ENCODE measurements at places on chromosomes 16 and 17.

GRCh38 chr17:16991349-16992009 lies 19.6 kb upstream of the TNFRSF13B start:
- no peaks in the 10 kb centered on the region for H3K36me3 ChIP-seq
- H3K27ac ChIP-seq, result no peak overlapping the region
- no peaks in the 10 kb centered on the region for H3K4me1 ChIP-seq
- DNase-seq, result peak; percentile 36
- H3K4me3 ChIP-seq, result no peak overlapping the region

DNA sequence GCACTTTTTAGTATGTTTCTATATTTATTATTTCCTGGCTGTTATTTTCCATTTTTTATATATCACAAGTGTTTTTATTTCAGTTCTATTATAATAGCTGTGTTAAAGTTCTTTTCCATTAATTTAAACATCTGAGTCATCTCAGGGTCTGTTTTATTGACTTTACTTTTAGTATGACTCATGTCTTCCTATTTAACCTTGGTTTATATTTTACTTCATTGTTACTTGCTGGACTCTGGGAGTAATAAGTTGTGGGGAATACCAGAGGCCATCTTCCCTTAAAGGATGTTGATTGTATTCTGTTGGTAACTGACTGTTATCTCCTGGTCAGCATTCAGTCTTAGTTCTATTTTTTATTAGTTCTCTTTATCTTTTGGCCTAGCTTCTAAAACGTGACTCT lies 1508.2 kb downstream of the CDH11 start:
- no peaks in the 10 kb centered on the region for H3K4me1 ChIP-seq
- no peak overlapping the region for H3K4me3 ChIP-seq
- no peaks in the 10 kb centered on the region for H3K27me3 ChIP-seq
- H3K27ac ChIP-seq, result no peak overlapping the region
- H3K36me3 ChIP-seq, result no peaks in the 10 kb centered on the region

DNA sequence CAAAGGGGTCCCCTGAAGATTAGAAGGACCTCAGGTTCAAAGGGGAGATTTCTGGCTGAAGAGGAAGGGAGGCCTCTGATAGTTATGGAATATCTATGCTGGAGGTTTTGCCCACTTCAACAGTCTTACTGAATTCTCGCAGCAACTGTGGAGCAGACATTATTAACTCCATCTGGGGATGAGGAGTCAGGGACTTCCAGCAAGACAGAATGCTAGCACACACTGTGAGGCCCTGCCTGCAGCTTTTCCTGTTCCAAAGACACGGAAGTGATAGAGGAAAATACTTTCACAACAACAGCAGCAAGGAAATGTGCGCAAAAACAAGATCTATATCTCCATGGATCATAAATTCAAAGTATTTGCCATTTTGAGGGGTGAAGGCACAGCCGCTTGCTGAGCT lies 72.8 kb downstream of the RPH3AL start:
- DNase-seq, result no peak
- H3K36me3 ChIP-seq, result peaks cover 26% of the 10 kb centered on the region
- H3K27me3 ChIP-seq, result no peaks in the 10 kb centered on the region
- peak overlapping the region; percentile 19 for H3K27ac ChIP-seq
- H3K4me3 ChIP-seq, result no peak overlapping the region
- no peaks in the 10 kb centered on the region for H3K4me1 ChIP-seq

- no peaks in the 10 kb centered on the region for H3K36me3 ChIP-seq
- H3K4me3 ChIP-seq, result no peak overlapping the region
- H3K4me1 ChIP-seq, result no peaks in the 10 kb centered on the region
- H3K27me3 ChIP-seq, result no peaks in the 10 kb centered on the region
Observed at GRCh38 chr16:69916462-69916861, 34.7 kb upstream of the CLEC18A start.

DNA sequence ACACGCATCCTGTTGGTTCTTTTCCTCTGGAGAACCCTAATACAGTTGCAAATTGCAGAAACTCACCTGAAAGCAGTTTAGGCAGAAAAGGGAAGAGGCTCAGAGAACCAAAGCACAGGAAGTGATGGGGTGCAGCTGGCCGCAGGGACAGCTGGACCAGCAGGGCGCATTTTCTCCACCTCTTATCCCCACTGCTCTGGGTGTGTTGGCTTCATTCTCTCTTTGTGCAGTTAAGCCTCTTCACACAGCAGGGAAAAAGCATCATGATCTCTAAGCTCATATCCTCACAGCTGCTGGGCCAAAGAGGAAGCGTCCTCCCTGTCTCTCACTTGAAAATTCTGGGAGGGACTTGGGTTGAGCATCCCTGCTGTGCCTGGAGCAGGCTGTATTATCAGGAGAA lies 20.0 kb upstream of the LRRC75A start:
- no peak for DNase-seq
- peaks cover 8% of the 10 kb centered on the region for H3K4me1 ChIP-seq
- H3K4me3 ChIP-seq, result no peak overlapping the region
- no peaks in the 10 kb centered on the region for H3K36me3 ChIP-seq
- H3K27me3 ChIP-seq, result no peaks in the 10 kb centered on the region

GRCh38 chr17:48139944-48140343 lies 32.4 kb downstream of the SNX11 start:
- no peaks in the 10 kb centered on the region for H3K4me1 ChIP-seq
- no peak for DNase-seq
- no peaks in the 10 kb centered on the region for H3K36me3 ChIP-seq
- H3K27ac ChIP-seq, result no peak overlapping the region
- no peaks in the 10 kb centered on the region for H3K27me3 ChIP-seq

DNA sequence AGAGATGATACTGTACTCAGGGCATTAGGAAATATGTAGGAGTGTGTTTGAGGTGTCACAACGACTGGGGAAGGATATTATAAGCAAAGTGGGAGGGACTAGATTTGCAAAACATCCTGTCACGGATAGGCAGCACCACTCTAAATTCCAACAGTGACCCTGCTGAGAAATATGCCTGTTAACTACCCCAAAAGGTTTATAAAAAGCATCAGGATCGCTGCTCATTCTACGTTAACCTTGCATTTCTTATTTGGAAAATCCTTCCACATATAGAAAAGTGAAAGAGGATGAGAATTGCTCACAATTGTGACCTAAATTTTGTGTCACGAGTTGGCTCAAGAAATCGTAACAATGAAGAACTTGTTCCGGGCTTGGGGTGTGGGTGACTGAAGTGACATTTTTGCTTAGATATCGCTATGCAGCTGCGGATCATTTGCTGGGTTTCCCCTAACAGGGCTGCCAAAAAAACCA lies 51.6 kb downstream of the N4BP1 start:
- H3K27ac ChIP-seq, result peak overlapping the region; percentile 66
- DNase-seq, result no peak
- no peaks in the 10 kb centered on the region for H3K36me3 ChIP-seq
- no peak overlapping the region for H3K4me3 ChIP-seq

GRCh38 chr16:55557186-55557585 lies 9.3 kb upstream of the CAPNS2 start:
- H3K36me3 ChIP-seq, result no peaks in the 10 kb centered on the region
- no peak overlapping the region for H3K4me3 ChIP-seq
- DNase-seq, result no peak

DNA sequence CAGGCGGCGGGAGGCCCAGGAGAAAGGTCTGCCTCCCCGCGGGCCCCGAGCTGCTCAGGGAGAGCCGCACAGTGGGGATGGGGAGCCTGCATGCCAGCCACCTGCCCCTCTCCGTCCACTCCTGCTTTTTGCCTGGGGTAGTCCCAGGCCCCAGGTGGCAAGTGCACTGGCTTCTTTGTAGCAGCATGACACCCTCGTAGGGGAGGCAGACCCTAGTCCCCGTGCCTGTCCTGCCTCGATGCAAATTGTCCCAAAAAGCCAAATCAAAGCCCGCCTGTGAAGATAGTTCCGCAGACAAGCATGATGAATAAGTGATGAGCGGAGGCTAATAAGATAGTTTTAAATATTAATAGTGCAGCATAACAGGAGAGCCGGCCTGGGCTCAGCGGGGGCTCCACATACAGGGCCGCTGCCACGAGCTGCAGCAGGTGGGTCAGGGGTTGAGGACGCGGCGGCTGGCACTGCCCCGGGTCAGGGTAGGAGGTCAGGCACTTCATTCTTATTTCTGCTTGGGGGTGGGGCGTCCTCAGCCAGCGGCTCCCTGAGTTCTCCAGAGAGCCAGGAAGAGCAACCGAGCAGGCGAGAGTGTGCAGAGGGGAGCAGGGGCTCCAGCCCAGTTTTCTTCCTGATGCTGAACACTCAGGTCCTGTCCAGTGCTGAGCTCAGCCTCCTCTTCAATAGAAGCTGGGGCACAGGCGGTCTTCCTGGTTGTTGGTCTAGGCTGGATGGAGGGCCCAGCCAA lies 26.8 kb downstream of the GINS2 start:
- DNase-seq, result no peak
- no peak overlapping the region for H3K4me3 ChIP-seq
- H3K27ac ChIP-seq, result no peak overlapping the region
- peaks cover 64% of the 10 kb centered on the region for H3K36me3 ChIP-seq

GRCh38 chr17:83109793-83110645 lies 30.6 kb downstream of the METRNL start:
- no peaks in the 10 kb centered on the region for H3K36me3 ChIP-seq
- peak overlapping the region; percentile 58 for H3K27ac ChIP-seq
- no peak overlapping the region for H3K4me3 ChIP-seq
- H3K4me1 ChIP-seq, result peaks cover 41% of the 10 kb centered on the region
- H3K27me3 ChIP-seq, result no peaks in the 10 kb centered on the region
- DNase-seq, result peak; percentile 47

- no peak overlapping the region for H3K4me3 ChIP-seq
- no peaks in the 10 kb centered on the region for H3K4me1 ChIP-seq
- H3K36me3 ChIP-seq, result peaks cover 13% of the 10 kb centered on the region
- no peak for DNase-seq
Observed at GRCh38 chr16:24921229-24921628, 75.5 kb downstream of the SLC5A11 start.

DNA sequence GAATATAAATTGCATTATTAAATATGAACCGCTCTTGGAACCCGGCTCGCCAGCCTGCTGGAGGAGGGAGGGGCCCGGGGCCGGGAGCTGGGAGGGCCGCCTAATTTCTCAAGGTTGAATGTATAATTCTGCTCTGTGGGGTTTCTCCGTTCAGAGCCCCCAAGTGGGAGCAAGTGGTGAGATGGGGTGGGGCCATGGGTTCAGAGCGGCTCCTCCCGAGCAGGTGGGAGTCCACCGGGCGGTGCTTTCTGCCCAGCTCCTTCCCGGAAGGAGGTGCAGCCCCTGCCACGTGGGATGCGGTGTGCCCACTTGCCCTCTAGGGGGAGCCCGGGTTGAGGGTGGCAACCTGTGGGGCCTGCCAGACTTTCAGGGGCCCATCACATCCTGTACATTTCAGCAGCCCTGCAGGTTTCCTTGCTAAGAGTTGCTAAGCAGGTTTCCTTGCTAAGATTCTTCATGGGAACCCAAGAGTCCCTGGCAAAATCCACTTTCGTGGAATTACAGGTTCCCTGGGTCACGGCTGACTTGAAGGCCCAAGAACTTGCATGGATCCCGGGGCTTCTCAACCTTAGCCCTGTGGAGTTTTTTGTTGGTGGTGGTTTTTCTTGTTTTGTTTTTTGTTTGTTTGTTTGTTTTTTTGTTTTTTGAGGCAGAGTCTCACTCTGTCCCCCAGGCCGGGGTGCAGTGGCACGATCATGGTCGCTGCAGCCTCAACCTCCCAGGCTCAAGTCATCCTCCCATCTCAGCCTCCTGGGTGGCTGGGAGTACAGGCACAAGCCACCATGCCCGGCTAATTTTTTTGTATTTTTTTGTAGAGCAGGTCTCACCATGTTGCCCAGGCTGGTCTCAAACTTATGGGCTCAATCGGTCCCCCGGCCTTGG lies 196.7 kb upstream of the GSE1 start:
- no peak for DNase-seq
- no peaks in the 10 kb centered on the region for H3K27me3 ChIP-seq

DNA sequence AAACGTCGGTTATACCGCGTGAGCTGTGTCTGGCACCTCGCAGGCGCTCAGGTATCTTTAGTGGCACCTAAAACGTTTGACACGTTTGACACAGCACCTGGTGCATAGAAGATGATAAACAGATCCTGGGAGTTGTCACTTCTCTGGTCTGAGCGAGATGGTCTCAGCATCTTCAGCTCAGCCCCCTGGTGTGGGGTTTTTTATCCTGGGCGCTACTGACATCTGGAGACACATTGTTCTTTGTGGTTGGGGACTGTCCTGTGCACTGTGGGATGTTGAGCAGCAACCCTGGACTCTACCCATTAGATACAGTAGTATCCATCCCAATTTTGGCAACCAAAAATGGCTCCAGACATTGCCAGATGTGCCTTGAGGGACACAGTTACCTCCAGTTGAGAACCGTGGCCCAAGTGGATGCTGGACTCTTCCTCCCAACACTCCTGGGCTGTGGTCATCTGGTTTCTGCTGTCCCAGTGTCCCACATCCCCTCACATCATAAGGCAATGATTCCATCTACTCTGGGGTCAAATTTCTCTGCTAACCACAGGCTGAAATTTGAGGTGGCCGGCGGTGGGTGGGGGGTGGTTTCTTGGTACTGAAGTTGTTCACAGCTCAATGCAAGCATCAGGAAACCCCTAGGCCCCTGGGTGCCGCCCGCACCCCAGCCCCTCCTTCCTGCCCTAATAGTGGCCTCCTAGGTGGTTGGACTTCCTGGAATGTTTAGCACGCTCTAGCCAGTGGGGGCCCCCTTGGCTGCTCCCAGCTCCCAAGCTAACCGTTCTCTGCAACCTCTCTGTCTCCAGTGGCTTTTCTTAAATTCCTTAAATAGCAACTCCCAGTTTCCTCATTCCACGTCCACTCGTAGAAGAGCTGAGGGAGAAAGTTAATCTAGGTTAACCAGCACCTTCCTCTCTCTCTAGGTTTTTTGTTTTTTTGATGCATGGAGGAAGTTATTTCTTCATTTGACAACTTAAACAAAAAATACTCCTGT lies 124.8 kb downstream of the ABCC1 start:
- peaks cover 8% of the 10 kb centered on the region for H3K36me3 ChIP-seq
- DNase-seq, result no peak
- no peaks in the 10 kb centered on the region for H3K4me1 ChIP-seq
- H3K27me3 ChIP-seq, result no peaks in the 10 kb centered on the region
- H3K4me3 ChIP-seq, result no peak overlapping the region
- H3K27ac ChIP-seq, result peak overlapping the region; percentile 42
